ENCODE measurements at places on chromosomes 1 and 21. TPM values are rescaled to one million over a fixed set of nuclear protein-coding genes. Genes with fewer than 3 reads are reported as not detected.

The DNAJC28 gene
- total RNA-seq, result 2.3 TPM

The LY9 gene
- total RNA-seq, result 1.7 TPM

The DFFB gene
- total RNA-seq, result 20.5 TPM

The OR10Z1 gene
- total RNA-seq, result not detected

The KRTAP10-5 gene
- not detected for total RNA-seq

GRCh38 chr21:31339721-31340120, 4.3 kb downstream of the TIAM1 start:
- H3K4me1 ChIP-seq, result no peaks in the 10 kb centered on the region
- H3K4me3 ChIP-seq, result no peak overlapping the region
- no peak for DNase-seq

- peaks cover 19% of the 10 kb centered on the region for H3K4me1 ChIP-seq
- no peak overlapping the region for H3K27ac ChIP-seq
- no peaks in the 10 kb centered on the region for H3K36me3 ChIP-seq
- H3K4me3 ChIP-seq, result peak overlapping the region; percentile 16
These were observed 888 bp downstream of the HES5 start for GRCh38 chr1:2528966-2529783.

GRCh38 chr1:31633117-31633516, 11.6 kb downstream of the PEF1 start:
- DNase-seq, result no peak
- no peaks in the 10 kb centered on the region for H3K27me3 ChIP-seq
- H3K36me3 ChIP-seq, result peaks cover 8% of the 10 kb centered on the region
- no peak overlapping the region for H3K27ac ChIP-seq
- H3K4me3 ChIP-seq, result no peak overlapping the region
- peaks cover 6% of the 10 kb centered on the region for H3K4me1 ChIP-seq

- no peaks in the 10 kb centered on the region for H3K36me3 ChIP-seq
- no peaks in the 10 kb centered on the region for H3K27me3 ChIP-seq
- no peak overlapping the region for H3K4me3 ChIP-seq
- H3K27ac ChIP-seq, result no peak overlapping the region
- peaks cover 4% of the 10 kb centered on the region for H3K4me1 ChIP-seq
These were observed 14.8 kb upstream of the NCMAP start for GRCh38 chr1:24540906-24541710.

DNA sequence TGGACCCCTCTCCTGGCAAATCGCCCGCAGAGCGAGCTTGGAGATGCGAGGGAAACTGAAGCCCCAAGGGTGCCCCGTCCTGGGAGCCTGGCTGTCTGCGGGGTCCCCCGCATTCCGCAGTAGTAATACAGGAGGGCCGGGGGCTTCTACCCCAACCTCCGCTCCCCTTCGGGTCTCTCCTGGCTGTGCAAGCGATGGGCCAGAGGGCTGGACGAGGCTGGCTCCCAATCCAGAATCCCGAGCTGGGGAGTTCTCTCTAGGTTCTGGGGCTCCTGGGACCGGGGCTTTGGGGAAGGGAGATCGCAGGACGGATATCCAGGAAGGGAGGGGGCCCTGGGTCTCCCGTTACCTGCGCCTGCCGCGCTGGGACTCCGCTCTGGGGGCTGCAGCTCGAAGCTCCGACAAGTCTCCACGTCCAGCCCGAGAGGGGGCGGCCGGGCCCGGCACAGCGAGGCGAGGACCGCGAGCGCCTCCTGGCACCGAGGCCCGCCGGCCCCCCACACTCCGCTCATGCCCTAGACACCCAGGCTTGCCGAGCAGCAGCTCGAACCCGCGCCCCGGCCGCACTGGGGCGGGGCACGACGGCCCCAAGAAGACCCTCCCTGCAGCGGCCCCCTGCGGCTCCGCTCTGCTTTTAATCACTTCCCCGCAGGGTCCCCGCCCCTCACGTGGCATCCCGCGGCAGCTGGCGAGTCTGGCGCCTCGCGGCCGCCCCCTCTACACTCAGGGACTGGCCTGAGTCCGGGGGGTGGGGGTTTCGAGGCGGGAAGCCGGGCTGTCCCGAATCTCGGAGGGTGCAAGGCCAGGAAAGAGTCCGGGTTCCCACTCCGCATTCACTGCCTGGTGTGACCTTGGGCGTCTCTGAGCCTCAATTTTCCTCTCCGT, at the start of gene SYT6:
SYT6 (minus strand) TSS at position 609 of the 885 bp plus-strand sequence; CDS start at position 512, 97 bp downstream.
- peaks cover 11% of the 10 kb centered on the region for H3K27me3 ChIP-seq
- DNase-seq, result no peak
- no peaks in the 10 kb centered on the region for H3K36me3 ChIP-seq
- peaks cover 7% of the 10 kb centered on the region for H3K4me1 ChIP-seq
- peak within 1 kb of the TSS; percentile 27 for H3K4me3 ChIP-seq

GRCh38 chr1:165284454-165284853, 72.1 kb downstream of the LMX1A start:
- H3K36me3 ChIP-seq, result no peaks in the 10 kb centered on the region
- no peak overlapping the region for H3K4me3 ChIP-seq
- no peaks in the 10 kb centered on the region for H3K4me1 ChIP-seq
- peak; percentile 61 for DNase-seq
- H3K27ac ChIP-seq, result no peak overlapping the region
- H3K27me3 ChIP-seq, result no peaks in the 10 kb centered on the region
